ENCODE measurements at places on chromosomes 7 and 10.

DNA sequence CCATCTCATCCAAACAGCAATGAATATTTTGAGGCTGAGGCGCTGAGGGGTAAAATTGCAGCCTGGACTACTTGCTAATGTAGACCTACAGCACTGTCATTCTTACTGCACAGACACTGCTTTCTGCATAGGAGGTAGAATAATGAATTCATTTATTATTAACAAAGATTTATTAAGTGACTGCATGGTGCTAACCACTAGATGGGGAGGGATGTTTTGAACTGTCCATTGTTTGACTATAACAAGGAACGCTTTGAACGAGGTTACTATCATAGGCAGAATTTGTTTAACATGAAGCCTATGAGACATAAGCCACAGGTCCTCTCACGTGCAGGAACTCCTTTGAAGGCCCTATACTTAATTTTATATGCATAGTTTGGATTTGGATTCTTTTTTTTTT, 143.8 kb downstream of the CFTR start:
- no peak for DNase-seq

DNA sequence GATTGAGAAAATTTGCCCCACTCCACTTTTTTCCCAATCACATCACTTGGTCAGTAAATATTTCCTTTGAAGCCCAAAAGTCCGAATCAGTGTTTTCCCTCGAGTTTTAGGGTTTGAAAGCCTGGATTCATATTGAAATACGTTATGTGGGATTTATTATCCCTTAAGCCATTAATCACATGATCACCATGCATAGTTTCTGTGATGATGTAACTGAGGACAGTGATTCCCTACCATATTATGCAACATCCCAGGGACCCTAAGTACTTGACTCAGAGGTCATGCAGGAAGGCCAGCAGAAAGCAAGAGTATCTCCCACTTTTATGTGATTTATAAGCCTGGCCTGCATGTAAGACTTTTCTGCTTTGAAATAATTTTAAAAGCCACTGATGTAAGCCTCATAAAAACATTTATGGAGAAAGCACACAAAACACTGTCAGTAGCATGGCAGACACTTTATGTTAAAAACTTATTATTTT, 630.6 kb upstream of the ZWINT start:
- no peak for DNase-seq

- no peak for DNase-seq
Measured at GRCh38 chr10:84196941-84197340, 2.6 kb downstream of the CDHR1 start.

DNA sequence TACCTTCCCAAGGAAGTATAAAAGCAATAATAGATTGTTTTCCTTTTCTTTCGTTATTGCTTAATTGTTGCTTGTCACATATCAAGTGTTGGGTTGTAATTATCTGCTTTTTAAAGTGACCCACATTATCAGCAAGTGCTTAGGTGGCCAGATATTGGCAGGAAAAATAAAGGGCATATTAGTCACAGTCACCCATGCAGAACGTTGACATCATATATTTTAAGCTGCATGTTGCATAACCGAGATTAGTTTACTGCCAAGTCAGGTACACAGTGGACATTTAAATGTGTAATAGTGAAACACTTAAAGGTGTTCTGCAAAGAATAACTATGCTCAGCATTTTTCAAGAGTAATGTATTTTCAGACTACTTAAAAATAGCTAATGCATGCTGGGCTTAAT, 11.4 kb downstream of the NEBL start:
- DNase-seq = no peak

GRCh38 chr10:80471001-80471400, 16.9 kb downstream of the TSPAN14 start:
- no peak for DNase-seq

DNA sequence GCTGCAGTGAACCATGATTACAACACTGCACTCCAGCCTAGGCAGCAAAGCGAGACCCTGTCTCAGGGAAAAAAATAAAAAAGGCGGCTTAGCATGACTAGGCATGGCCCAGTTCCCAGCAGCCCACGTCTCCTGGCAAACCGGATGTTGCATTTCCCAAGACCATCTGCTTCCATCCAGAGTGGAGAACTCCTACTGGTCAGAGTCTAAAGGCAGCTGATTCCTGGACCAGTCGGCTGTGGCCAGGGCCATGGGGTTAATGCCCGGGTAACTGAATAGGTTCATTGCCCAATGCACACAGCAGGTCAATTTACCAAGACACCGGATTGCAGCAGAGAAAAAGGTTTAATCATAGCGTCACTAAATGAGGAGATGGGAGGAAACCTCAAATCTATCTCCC, 133.1 kb downstream of the MYL10 start:
- DNase-seq = no peak

- DNase-seq = no peak
Measured at GRCh38 chr7:98913612-98914011, 35.3 kb downstream of the TRRAP start.

DNA sequence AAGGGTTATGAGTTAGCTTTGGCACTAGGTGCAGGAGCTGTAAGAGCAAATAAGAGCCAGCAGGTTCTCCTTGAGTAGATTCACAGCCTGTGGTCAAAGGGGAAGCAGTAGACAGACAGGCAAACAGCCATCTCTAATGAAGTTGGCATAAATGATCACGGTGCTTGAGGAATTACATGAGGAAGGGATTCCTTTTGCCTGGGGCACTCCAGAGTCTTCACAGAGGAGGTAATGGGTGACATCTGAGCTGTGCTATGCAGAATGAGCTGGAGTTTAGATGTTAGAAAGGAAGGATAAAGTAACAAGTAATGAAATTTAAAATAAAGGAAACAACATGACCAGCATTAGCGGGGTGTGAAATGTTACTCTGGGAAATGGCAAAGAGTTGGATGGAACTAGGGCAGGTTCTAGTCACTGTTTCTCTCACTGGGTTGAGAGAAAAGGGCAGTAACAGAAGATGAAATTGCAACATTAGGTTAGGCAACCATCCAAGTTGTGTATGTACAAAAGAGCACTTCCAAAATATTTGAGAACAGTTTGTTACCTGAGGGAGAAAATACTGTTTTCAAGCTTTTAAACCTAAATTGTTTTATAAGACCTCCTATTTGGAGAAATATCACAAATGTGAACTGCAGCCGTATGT, 613.8 kb downstream of the PHTF2 start:
- no peak for DNase-seq

- no peak for DNase-seq
Measured at GRCh38 chr10:20708305-20708704, 188.8 kb downstream of the NEBL start.

DNA sequence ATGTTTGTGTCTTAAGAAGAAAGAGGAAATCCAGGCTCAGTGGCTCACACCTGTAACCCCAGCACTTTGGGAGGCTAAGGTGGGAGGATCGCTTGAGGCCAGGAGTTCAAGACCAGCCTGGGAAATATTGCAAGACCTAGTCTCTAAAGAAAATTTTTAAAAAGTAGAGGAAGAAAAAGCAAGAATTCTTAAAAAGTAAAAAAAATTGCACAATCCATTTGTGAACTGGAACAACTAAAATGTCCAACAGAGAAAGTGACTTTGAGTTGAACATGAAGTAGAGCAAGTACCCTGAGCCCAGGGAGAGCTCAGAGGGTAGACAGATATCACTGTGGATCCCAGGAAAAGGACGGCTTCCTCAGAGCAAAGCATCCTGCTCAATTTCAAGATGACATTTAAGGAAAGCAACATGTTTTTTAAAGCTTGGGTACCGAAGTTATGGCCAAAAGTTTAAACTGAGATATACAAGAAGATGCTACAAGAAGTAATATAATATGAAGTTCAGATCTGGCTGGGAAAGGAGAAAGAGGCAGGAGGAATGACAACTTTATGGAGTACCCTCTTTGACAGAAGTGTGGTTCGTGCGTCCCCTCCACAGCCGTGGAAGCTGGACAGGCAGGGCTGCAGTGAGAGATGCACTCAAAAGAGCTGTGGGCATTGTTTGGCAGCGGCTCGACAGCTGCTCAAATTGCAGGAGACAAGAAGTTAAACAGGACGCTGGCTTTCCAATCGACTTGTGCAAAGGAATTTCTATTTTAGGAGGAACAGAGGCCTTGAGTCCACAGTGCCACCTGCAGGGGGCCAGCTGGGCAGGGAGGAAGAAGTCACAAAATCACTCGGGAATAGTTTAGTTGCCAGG, 201.3 kb downstream of the JCAD start:
- no peak for DNase-seq

DNA sequence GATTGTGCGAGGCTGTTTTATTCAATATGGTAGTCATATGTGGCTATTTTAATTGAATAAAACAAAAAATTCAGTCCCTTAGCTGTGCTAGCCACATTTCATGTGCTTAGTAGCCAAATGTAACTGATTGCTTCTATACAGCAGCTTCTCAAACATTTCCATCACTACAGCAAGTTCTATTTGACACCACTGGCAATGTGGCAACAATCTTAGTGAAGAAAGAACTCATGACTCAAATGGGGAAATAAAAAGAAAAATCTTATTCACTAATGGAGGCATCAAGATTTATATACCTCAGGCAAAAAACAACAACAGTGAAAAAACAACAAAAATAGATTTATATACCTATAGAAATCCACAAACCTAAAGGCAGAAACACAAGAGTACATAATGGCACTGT, 17.9 kb downstream of the SEM1 start:
- no peak for DNase-seq

DNA sequence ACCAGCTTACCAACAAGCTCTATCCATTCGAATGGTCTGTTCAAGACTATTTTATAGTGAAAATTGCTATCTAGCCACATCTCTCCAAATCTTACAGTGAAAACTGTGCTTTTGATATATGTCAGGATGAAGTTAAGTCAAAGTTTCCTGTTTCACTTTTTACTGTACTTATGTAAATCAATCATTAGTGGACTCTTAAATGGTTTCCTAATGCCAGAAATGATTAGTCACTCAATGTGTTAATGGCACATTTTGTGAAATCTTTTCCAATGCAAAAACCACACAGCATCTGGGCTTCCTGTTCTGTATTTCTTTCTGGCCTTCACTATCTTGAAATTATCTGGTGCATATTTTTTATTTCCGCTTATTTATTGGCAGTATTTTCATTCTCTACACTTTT, 87.3 kb upstream of the STEAP1B start:
- DNase-seq = no peak

DNA sequence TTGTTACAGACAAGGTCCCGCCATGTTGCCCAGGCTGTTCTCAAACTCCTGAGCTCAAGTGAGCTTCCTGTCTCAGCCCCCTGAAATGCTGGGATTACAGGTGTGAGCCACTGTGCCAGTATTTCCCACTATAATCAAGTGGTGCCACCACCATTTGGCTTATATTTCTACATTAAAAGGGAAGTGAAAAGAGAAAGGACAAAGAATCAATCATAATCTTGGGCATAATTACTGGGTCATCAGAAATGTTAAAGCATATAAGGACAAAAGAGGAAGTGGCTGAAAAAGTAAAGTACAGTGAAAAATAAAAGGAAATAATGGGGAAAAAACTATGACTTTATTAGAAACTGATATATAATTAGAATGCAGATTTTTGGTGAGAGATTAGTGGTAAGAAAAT, 25.7 kb upstream of the ENTPD1 start:
- DNase-seq = no peak

DNA sequence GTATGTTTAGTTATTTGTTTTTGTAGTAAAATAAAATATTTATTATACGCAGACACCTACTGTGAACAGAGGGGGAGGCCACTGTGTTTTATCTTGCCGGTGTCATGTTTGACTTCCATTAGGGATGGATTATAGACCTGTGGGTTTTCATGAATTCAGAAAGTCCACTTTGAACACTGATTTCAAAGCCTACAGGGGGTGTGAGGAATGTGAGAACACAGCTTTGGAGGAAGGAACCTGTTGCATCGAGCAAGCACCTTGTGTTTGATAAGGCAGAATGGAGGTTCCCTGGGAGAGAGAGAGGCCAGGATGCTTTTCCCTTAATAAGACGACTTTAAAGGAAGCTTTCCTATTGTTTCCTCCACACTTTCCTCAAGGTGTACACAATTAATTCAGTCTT, 665.0 kb upstream of the MGMT start:
- no peak for DNase-seq

GRCh38 chr10:109902992-109903947, 20.0 kb downstream of the XPNPEP1 start:
- DNase-seq = no peak

GRCh38 chr10:122949296-122949695, 4.7 kb downstream of the C10orf88 start:
- DNase-seq = no peak

- no peak for DNase-seq
Measured at GRCh38 chr7:156962897-156963296, 13.4 kb downstream of the NOM1 start.

DNA sequence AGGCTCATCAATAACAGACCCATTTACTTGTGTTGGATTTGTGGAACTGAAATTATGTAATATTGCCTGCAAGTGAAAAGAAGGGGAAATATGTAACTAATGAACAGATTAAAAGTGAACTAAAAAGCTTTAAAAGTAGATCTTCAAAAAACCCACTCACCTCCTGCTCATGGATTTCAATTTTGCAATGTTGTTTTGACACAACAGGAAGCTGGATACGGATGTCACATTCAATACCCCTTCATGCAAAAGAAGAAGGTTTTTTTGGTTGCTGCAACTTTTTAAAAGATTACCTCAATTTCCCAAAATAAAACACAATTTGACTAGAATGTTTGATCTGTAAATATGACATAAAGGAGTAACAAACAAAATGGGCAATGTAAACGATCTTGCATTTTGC, 3.3 kb downstream of the MKI67 start:
- no peak for DNase-seq

GRCh38 chr7:24038993-24039392, 245.0 kb upstream of the NPY start:
- DNase-seq = no peak

- DNase-seq = no peak
Measured at GRCh38 chr7:129298268-129298893, 73.6 kb downstream of the AHCYL2 start.

DNA sequence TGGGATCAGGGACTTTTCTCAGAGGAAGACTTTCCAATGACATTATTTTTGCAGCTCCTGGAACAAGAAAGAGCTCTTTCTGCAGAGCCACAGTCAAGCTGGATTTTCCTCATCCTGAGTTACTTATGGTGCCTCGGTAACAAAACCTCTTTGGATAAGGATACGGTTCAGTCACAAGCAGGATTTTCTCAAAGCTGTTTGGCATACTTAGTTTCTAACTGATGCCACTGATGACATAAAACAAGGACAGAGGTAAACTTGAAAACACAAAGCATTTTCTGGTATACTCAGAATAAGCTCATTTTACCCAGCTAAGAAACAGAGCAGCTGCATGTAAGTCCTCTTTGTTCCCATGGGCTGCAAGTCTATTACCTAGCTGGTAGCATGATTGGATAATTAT, 340.9 kb upstream of the MEOX2 start:
- no peak for DNase-seq

GRCh38 chr10:70579234-70580002, 23.1 kb downstream of the PRF1 start:
- DNase-seq = no peak

- DNase-seq = no peak
Measured at GRCh38 chr10:121788115-121788514, 139.7 kb downstream of the ATE1 start.

All from C1 segment of cervical spinal cord (tissue), 14 donors.